ENCODE measurements at places on chromosomes 16 and 17.

DNA sequence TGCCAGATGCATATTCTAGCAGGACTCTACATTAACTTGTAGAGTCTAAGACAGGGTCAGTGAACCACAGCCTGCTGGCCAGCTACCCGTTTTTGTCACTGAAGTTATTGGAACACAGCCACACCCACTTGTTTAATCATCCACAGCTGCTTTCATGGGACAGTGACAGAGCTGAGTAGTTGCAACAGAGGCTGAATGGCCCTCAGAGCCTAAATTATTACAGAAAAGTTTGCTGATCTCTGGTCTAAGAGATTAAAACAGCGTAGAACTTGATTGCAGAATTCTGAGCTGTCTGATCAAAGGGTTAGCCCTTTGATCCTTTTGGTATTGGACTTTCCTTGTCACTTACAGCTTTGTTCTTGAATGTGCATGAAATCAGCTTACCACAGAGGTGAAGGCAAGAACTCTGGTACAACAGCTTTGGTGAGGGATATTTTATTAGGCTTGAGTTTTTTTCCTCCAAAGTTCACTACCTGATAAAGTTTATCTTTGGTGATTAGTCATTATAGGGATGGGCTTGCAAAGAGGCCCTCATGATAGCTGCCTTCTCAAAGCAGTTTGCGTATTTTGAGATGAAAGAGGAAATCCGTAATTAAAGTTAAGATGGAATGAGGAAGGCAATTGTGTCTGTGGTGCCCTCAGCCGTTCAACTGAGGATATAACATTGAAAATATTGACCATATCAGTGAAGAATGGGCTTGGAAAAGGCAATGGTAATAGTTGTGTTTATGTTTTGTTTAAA is 23.6 kb downstream of the ALDH3A2 start:
- peak; percentile 37 for DNase-seq

DNA sequence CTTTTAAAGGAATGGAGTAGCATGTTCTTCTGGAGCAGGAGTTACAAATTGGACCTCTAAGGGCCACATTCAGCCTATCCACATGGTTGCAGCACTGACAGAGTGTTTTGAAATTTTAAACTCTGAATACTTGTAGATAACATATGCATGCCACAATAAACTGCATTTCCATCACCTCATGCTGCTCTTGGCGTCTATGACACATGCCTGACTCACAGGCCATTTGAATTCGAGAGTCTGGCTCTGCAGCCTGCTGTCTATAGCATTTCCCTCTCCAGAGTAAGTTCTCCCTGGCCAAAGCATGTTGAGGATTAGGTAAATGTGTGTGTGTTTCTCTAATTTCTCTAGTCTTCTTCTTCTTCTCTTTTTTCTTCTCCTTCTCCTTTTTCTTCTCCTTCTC is 28.7 kb upstream of the MYOCD start:
- DNase-seq = peak; percentile 97

DNA sequence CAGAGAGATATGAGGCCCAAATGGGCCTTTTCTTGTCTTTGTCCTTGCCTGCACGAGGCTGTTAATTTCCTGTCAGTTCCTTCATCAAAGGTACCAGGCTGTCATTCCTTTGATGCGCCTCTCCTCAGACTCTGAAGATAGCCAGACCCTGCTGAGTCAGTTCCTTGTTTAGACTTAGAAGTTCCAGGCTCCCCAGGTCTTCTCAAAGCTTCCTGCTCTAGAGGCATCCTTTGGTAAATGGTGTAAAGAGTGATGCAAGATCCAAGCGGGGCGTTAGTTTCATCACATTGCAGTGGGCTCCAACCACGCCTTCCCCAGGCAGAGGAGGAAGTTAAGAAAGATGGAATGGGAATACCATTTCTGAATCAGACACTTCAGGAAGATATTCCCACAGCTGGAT is 4.0 kb upstream of the CDH11 start:
- peak; percentile 56 for DNase-seq

DNA sequence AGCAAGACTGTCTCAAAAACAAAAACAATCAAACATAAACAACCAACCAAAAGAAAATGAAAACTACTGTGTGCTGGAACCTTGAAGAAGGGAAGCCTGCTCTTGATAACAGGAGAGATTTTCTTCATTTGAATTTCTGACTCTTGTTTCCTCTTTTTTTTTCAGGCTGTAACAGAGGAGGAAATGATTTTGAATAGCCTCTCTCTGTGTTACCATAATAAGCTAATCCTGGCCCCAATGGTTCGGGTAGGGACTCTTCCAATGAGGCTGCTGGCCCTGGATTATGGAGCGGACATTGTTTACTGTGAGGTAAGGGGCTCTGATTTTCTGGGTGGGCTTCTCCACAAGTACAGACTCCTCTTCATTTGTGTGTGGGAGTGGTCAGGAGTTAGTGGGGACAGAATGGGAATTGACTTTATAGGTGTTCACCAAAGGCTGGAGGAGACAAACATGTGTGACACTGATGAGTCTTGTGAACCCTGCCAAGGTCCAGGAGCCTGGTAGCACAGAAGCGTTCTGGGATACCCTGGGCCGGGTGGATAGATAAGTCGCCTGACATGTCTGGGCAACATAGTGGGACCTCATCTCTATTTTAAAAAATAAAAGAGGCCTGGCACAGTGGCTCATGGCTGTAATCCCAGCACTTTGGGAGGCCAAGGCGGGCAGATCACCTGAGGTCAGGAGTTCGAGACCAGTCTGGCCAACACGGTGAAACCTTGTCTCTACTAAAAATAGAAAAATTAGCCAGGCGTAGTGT is 14.9 kb downstream of the DUS2 start:
- no peak for DNase-seq

GRCh38 chr17:16877099-16877498 is 94.8 kb downstream of the TNFRSF13B start:
- DNase-seq = peak; percentile 20

DNA sequence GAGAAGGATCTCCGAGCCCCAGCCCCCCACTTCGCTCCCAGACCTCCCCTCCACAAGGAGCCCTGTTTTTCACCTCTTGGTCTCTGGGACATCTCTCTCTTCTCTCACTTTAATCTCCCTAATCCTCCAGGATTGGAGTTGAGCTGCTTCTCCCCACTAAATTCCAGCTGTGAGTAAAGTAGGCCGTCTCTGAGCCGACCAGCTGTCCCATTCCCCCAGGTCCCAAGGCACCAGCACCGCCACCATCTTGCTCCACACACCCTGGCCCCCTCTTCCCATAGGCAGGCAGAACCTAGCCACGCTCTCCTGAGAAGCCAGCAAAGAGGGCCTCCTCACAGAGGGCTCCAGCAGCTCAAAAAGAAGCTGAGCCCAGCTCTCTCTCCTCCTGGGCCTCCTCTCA is 878 bp downstream of the DLG4 start:
- no peak for DNase-seq

- DNase-seq = no peak
Observed at GRCh38 chr17:61404913-61405685, 5.5 kb downstream of the TBX2 start.

GRCh38 chr16:49026566-49027181 is 255.0 kb downstream of the CBLN1 start:
- DNase-seq = no peak

- DNase-seq = no peak
Observed at GRCh38 chr17:74037320-74037719, 166.2 kb upstream of the RPL38 start.

GRCh38 chr17:46942441-46943217 is 19.7 kb downstream of the GOSR2 start:
- DNase-seq = peak; percentile 79

GRCh38 chr17:63285551-63285950 is 160.6 kb downstream of the CYB561 start:
- no peak for DNase-seq

DNA sequence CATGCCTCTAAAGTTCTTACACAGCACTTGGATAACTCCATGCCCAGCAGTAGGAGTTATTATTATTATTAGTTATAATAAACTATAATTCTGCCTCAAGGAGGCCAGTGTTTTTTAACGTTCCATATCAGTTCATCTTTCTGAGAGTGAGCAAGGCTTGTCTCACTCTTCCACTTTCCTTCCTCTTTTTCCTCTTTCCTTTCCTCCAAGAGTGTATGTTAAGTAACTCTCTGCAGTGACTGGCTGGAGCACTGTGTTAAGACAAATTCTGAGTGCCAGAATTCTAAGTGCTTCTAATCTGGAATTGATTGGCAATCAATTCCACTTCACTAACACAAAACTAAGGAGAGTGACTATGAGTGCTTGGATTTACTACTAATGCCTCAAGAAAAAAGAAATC is 16.4 kb downstream of the CLEC19A start:
- DNase-seq = no peak

DNA sequence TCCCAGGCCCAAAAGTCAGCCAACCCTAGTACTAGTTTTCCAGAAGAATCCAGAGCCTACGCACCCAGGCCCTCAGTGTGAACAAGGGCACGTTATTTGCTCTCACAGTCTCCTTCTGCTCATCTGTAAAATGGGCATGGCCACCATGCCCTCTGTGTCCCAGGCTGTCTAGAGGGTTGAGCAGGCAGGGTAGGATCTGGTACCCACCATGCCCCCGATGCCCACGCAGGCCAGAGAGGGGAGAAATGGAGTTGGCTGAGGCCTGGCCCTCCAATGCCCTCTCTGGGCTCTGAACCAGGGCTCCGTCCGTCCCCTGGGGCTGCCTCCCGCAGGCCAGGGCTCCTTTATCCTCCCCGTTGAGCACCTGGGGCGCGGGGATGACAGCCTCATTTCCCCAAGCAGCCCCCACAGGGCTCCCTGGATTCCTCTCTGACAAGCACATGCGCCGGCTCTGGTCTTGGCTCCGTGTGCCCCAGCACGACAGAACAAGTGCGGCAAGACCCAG is 9.1 kb upstream of the BAHCC1 start:
- DNase-seq = no peak

GRCh38 chr17:7611635-7612293 is 2.9 kb downstream of the FXR2 start:
- no peak for DNase-seq

DNA sequence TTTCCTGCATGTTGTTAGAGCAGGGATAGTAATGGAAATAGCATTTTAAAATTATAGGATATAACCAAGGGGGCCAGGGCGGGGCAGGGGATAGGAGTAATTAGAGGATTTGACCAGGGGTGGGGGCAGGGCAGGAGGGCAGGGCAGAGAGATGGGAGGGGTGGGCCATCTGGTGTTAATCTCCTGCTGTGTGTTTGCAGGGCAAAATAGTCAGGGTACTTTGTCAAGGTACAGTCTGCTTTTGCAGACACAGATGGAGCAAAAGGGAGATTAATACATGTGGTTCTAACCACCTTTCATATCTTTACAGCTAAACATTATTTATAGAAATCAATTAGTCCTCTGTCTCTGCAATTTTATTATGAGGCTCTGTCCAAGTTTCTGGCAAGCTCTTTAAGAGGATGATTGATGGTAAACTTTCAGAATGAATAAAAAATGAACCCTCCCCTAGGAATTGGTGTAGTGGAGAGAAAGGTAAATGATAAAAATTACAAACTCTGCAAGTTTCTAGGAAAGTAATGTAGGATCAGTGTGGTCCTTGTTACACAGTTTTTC is 6.6 kb downstream of the ANKFN1 start:
- no peak for DNase-seq

- DNase-seq = no peak
Observed at GRCh38 chr16:1669698-1670097, 8.4 kb upstream of the JPT2 start.

DNA sequence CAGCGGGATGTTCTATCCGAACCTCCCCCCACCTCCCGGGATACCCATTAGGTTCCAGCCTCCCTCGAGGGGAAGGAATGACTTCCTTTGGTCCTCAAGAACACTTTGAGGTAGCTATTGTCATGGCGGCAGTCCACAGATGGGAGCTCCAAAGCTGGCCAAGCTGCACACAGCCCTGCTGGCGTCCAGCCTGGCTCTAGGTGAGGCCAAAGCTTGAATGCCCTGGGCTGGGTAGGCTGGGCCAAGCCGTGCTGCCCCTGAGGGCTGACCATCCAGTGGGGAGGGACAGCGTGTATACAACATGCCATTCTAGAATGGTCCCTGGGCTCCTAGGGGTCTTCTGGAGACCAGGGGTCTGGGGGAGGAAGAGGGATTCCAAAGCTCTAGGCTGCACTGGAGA is 43.5 kb downstream of the PEMT start:
- DNase-seq = no peak

- DNase-seq = peak; percentile 85
Observed at GRCh38 chr17:31248986-31249834, 47.8 kb downstream of the OMG start.

GRCh38 chr16:4976611-4977145 is 18.5 kb downstream of the SEC14L5 start:
- no peak for DNase-seq

GRCh38 chr17:39663340-39663687 is 1.8 kb upstream of the TCAP start:
- no peak for DNase-seq

DNA sequence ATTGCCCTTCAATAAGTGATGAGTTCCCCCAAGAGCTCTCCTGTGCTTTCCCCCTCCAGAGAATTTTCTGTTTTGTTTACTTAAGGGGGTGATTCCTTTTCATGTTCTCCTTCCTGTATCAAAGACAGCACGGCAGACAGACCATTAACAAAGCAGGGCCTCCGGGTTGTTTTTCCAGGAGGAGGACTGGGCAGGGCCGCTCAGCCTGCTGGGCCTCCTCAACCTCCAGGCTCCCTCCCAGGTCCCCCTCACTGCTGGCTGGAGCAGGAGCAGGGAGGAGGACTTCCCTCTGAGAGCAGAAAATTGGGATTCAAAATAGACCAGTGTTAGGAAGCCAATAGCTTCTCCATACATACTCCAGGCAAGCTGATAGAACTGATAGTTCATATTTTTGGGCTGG is 20.4 kb downstream of the SDK2 start:
- DNase-seq = no peak

- DNase-seq = no peak
Observed at GRCh38 chr16:55364811-55365210, 40.8 kb downstream of the IRX6 start.

GRCh38 chr17:32976131-32976530 is 15.5 kb upstream of the SPACA3 start:
- DNase-seq = no peak

GRCh38 chr16:86514481-86515376 is 4.4 kb downstream of the FOXF1 start:
- DNase-seq = no peak

GRCh38 chr16:82358606-82359221 is 188.7 kb upstream of the MPHOSPH6 start:
- DNase-seq = no peak

DNA sequence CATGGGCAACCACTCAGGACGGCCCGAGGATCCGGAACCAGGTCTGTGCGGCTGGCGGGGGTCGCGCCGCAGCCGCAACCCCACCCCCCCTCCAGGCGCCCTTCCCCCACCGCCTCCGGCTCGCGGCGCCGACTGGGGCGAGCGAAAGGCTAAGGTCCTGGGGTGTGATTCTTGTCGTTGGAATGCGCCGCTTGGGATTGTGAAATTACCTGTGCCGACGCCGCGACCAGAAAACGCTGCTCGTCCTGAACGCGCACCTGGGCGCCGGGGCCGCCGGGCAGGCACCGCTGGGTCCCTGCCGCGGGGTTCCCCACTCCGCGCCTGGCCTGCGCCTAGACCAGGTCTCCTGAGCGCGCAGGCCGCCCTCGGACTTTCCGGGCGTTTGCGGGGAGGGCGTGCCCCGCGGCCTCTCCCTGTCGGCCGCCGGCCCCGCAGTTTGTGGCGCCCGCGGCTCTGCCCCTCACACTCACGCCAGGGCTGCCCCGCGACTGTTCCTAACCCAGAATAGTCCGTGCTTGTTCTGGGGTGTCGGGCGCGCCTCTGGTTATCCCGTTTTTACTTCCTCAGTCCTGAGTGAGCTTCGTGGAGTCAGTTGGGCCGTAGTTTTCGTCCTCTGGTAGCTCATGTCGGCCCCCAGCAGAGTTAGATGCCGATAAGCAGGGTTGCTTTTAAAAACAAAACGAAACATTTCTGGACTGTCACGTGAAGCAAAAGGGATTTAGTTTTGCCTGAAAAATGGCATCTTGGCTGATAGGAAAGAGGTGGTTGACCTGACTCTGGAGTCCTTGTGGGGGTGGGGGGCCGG is 147.2 kb downstream of the SPECC1 start:
- DNase-seq = peak; percentile 50

All from EH (cell line).